ENCODE measurements at places on chromosomes 1 and 21.

DNA sequence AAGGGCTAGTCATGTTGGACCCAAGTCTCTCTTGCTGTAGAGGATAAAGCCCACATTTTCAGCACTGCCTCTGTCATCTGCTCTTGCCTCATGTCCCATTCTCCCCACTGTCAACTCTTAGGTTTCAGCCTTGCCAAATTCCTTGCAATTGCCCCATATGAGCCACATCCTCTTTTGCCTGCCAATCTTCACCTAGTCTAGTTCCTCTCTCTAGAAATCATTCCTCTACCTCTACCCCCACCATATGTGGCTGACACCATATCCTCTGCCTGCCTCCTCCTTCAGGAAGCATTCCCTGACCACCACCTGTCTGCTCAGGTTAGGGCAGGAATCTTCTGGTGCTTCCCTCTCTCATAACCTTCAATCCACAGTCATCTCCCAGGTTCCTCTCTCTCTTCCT lies 38.2 kb downstream of the SLC9A1 start:
- DNase-seq = no peak

- DNase-seq = no peak
These were observed 24.9 kb downstream of the ZBTB40 start for GRCh38 chr1:22476566-22476965.

DNA sequence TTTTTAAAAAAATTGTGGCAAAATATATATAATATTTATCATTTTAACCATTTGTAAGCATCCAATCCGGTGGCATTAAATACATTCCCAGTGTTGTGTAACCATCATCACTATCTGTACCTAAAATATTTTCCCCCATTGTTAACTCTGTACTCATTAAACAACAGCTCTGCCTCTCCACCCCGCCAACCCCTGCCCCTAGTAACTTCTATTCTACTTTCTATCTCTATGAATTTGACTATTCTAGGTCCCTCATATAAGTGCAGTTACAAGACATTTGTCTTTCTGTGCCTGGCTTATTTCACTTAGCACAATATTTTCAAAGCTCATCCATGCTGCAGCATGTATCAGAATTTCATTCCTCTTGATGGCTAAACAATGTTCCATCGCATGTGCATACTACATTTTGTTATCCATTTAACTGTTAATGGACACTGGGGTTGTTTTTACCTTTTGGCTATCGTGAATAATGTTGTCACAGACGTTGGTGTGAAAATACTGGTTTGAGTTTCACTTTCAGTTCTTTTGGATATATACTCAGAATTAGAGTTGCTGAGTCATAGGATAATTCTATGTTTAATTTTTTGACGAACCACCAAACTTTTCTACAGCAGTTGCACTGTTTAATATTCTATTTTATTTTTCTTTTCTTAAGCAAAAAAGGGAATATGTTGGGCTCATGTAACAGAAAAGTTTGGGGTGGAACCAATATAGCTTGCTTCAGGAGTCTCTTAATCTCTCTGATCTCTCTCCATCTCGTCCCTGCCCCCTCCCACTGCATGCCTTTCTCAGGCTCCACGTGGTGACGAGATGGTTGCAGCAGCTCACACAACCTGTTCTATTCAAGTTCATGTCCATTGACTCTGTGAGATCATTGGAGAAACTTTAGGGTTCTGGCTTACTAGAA lies 25.2 kb upstream of the RCAN1 start:
- no peak for DNase-seq

DNA sequence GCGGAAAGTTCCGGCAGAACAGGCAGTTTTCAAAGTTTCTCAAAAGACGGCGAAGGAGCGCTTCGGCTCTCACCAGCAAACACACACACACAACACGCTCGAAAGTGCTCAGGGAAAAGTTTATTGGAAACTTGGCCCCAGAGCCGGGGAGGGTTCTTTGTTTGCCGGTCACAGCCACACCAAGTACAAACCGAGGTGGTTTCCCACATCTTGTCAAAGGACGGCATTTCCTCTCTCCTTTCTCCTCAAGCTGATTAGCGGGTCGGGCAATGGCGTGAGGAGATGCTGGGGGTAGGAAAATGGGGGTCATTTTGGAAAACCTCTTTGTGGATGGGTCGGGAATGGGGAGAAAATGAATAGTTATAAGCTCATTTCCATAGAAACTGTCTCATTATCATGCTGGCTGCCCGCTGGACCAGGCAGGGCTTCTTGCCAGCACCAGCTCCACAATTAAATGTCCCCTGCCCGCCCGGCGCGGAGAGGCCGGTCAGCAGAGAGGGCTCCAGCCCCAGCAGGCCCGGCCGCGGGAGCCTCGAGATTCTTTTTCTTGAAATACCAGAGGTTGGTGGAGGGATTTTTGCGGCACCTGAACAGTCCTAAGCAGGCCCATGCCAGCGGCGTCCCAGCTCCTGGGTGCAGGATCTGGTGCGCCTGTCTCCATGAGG lies 92.3 kb downstream of the PRDM16 start:
- DNase-seq = no peak

GRCh38 chr1:156480016-156480370 lies 20.6 kb downstream of the MEF2D start:
- DNase-seq = no peak

- no peak for DNase-seq
These were observed 85.2 kb downstream of the TBX19 start for GRCh38 chr1:168365719-168366479.

GRCh38 chr1:32447469-32448185 lies 17.2 kb upstream of the ZBTB8B start:
- peak; percentile 16 for DNase-seq

DNA sequence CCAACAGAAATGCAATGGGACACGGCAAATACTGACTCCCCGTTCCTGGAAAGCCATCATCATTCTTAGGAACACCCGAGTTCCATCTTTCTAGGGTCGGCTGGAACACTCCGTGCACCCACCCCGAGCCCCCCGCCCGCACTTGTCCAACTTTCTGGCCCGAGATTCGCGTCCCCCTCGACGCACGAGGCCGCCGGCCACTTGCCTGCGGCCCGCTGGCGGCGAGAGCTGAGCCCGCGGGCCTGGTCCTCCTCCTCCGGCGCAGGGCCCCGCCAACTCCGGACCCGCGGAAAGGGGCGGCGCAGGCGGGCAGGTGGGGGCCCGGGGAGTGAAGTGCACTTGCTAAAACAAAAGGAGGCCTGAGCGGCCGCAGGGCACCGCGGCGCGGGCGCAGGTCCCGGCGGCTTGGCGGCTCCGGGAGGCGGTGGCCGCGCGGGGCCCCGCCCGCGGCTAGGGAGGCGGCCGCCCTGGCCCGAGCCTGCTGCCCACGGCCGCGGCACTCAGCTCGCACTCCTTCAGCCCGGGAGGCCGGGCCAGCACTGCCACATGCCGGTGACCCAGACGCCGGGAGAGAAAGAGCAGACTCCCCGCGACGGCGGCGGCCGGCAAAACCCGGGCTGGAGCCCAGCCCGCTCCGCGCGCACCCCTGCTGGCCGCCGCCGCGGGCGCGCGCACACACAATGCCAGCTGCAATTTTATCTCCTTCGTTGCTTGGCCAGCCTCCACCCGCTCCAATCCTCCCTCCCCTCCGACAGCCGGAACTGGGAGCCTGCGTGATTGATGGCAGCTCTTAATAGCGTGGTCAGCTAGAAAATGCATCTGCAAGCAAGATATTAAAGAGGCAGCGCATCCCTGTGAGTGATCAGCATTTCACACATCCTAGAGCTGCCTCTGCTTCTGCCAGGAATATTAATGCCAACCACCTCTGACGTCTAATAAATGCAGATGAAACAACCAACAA lies 114.3 kb downstream of the RERE start:
- DNase-seq = no peak

DNA sequence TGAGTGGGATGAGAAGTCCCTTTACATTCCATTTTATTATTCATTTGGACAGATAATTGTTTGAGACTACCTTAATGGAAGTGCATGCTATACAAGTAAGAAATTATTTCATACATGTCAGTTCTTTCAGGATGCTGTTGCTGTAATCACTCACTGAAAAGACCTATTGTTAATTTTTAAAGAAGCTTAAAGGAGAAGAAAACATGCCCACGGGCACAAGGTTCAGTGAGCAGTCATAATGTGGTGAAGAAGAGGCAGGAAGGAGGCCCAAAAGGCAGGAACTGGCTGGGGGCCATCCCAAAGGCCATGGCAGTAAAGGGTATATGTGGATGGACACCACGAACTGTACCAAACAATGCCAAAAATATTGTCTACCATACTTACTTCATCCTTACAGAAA lies 206.0 kb downstream of the LYPLAL1 start:
- DNase-seq = no peak

DNA sequence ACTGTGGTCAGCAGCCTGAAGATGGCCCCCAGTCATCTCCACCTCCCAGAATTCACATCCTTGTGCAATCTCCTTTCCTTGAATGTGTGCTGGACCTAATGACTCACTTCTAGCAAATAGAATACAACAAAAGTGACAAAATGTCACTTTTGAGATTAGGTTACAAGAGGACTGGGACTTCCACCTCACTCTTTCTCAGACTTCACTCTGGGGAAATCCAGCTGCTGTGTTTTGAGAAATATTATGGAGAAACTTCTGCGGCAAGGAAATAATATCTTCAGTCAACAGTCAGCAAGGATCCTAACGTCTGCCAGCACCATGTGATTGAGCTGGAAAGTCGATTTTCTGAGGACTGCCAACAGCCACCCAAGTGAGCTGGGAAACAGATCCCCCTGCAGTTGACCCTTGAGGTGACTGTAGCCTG lies 70.5 kb upstream of the GADD45A start:
- DNase-seq = no peak

- no peak for DNase-seq
These were observed 478 bp downstream of the MAD2L2 start for GRCh38 chr1:11680270-11681070.

- no peak for DNase-seq
These were observed 78.7 kb downstream of the RGL1 start for GRCh38 chr1:183883623-183884022.
